Activated CD4-positive, alpha-beta T cell treated with anti-CD3 and anti-CD28 coated beads, Interleukin-2, amount 50 U/mL, for 4 hours (primary cell): ENCODE measurements at places on chromosomes 3 and 15.
A peak's percentile ranks its signal among the peaks of the same experiment; 100 is the strongest.

GRCh38 chr15:63630036-63630751 lies 33.0 kb downstream of the FBXL22 start:
- no peak for DNase-seq

DNA sequence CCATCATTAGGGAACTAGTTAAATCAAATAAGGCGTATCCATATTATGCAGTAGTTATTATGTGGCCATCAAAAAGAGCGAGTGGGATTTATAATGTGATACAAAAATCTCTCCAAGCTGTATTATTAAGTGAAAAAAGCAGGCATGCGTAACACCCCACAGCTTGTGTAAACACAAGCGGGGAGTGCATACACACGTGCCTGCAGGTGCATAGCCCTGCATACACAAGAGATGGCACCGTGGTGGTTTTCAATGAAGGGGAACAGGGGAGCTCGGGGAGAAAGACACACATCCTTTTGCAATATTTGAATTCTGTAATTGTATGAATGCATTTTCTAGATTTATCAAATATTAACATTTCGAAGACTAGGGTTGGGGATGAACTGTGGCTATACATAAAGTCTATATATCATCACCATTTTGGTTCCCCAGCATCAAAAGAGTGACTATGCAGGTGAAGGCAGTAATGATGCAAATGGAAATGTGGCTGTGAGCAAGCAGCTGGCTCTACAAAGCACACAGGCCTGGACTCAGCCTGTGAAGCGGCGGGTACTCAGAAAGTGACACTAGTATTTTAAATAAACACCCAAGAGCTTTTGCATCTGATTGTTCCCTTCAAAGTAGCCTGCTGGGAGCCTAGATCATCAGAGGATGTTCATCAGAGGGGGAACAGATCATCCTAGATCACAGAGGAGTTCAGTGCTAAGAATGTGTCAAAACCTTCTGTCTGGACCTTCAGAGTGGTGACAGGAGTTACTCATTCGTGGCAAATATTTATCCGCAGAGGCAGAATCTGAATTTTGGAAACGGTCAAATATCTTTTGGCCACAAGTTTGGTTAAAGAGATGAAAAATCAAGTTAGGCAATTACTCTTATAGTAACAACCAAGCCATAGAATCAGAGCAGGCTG lies 9.4 kb upstream of the KIF7 start:
- DNase-seq, result no peak

GRCh38 chr3:33131331-33132018 lies 17.7 kb downstream of the CRTAP start:
- DNase-seq, result no peak

GRCh38 chr3:115227461-115227860 lies 80.4 kb upstream of the ZBTB20 start:
- no peak for DNase-seq

DNA sequence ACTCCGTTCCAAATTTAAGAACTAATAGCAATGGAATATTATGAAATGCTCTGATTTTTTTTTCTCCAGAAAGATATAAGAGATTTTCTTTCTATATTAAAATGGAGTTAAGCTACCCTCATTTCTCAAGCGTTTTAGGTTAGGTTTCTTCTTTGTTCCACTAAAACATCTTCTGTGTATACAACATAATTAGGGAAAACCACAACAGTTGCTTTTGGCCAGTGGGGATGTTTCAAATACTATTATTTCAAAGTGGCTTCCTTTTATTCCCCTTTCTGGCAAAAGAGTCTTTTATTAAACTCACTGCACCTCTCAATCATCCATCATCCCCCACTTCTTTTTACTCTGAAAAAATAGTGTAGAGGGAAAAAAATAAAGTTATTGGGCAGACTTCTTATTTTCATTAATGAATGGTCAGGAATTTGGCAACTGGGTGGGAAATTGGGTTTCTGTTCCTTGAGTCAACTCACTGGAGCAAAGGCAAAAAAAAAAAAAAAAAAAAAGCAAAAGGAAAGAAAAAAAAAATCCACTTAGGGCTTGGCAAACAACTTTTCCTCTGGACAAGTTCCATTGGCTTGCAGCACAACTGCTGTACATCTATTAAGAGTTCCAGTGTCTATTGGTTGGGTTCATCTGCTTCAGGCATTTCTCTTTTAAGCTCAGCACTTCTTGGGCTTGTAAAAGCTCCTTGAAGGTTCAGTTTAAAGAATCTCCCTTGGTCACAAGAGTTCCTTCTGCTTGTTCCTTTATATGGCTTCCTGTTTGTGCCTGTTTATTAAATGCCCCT lies 963.4 kb downstream of the ROBO1 start:
- no peak for DNase-seq

DNA sequence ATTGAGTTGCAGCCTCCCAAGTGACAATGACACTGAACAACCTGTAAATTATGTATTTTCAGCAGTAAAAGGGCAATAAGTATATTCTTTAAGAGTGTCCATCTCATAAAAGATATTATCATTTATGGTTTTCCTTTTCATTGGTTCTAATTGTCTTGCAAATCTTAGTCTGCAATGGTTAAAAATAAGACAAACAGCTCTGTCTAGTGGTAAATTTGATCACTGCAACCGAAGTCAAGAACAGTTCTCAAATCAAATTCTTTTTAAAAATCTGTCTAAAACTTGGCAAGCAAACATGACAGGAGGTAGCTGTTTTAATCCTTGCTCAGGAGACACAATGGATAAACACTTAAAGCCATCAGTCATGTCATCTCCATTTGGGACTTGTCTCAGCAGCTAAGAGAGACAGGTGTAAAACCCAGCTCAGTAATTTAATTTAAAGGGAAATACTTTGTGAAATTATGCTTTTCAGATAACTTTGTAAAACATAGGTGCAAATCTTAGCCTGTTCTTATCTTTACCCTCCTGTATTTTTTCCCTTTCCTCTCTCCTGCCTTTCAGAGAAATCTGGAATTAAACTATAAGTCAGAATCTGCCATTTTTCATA lies 150.3 kb upstream of the ARHGEF26 start:
- no peak for DNase-seq

GRCh38 chr3:99646107-99646435 lies 7.7 kb downstream of the COL8A1 start:
- no peak for DNase-seq

DNA sequence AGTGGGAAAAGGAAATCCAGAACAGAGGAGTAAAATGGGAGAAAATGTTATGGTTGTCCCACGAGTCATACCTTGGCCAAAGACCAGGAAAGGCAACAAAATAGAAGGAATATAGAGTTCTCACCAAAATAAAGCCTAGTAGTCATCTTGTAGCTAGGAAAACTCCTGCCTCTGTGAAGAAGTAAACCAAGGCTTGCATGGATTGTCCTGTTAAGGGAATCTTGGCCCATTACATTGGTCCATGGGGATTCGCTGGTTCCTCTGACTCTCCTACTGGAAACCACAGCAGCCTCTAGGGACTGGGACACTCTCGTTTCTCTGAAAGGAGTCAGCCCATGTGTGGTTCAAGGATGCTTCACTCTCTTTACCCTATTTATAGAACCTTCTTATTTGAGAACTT lies 62.9 kb upstream of the FNDC3B start:
- DNase-seq, result no peak

GRCh38 chr3:191753196-191753595 lies 292.2 kb downstream of the PYDC2 start:
- DNase-seq, result no peak

- no peak for DNase-seq
Observed at GRCh38 chr15:62941699-62942098, 100.8 kb upstream of the TPM1 start.

DNA sequence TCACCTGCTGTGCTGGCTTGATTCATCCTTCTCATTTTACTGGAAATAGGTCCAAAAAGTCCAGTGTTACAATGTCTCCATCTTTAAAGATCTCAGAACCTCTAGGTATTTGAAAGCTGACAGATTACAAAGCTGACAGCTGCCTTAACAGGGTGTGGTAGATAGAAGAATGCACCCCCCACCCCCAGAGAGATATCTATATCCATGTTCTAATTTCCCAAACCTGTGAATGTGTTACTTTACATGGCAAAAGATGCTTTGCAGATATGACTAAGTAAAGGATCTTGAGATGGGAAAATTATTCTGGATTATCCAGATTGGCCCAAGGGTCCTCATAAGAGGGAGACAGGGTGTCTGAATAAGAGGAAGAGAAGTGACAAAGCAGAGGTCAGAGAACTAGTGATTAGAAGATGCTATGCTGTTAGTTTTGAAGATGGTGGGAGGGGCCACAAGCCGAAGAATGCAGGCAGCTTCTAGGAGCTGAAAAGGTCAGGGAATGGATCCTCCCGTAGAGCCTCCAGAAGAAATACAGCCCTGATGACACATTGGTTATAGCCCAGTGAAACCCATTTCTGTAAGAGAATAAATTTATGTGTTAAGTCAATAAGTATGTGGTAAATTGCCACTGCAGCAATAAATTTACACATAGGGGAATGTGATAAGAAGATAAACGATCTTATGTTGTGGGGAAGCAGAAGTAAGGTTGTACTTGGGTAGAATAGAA lies 21.5 kb upstream of the FSTL1 start:
- no peak for DNase-seq

GRCh38 chr15:68656438-68656739 lies 77.6 kb downstream of the CORO2B start:
- no peak for DNase-seq

DNA sequence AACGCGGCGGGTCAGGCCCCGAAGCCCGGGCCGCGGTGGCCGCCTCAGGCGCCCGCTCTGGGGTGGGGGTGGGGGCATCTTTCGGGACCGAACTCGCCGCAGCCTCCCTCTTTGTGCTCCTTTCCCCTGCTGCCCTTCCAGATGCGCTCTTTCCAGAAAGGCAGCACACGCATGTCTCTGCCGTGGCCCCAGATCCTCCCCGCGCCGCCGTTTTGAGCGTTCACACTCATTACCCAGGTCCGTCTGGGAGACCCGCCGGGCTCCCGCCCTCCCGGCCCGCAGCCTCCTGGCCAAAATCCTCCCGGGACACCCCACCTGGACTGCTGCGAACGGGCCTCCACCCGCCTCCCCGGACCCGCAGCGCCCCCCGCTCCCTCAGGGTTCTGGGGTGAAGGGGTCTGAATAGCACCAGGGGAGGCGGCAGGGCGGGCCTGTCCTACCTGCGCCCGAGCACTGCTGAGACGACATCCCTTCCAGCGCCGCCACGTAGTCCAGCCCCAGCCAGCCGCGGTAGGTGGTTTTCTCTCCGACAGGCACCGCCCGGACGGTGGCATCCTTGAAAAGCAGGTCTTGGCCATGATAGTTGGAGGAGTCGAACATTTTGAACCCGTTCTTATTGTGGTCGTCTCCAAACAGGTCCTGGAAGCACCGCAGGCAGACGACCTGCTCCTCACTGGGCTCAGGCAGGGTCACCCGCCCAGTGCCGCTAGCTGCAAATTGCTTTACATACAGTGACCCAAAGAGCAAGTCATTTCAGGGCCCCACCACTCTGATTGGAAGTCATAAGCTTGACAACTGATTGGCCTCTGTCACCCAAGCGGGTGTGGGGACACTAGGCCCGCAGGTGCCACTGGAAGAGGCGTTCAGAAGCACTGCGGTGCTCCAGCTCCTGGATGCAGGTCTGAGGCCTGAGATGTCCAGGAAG lies 25.9 kb downstream of the MELTF start:
- peak; percentile 22 for DNase-seq

DNA sequence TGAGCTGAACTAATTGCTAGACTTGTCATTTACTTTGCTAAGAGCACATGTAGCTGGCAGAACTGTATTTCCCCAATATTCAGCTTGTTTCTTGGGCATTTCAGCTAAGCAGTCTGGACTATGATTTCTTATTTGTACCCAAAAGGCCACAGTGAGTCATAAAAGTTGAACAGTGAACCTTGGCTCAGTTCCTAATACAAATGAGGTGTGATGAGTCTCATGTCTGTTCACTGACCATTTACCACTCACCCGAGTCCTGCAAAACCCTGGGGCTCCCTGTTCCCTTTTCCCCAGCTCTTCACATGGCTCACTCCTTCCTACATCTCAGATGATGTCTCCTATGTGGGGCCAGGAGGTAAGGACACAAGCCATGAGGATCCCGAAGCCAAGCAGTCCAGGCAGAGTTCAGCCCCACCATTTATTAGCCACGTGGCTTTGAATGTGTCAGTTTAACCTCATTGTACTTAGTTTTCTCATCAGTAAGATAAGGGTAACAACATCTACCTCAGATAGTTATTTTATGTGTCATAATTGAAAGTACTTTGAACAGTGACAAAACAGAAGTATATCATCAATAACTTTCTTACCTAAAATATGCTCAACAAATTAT lies 239.3 kb downstream of the IL5RA start:
- DNase-seq, result no peak

DNA sequence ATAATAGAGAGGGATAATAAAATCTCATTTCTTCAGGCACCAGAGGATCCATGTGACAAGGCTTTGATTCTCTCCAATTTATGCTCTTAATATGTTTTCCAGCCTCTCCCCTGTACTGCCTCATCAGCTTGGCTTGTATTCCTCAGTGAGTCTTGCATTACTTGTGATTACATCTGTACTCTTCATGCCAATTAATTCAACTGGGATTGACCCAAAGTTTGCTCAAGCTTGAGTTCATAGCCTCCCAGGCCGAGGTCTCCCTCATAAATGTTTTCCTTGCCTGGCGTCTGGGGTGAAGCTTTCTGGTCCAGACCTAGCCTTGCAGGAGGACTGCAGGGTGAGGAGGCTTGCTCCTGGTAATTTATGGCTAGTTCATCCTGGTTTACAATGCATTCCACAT lies 146.9 kb downstream of the CHST2 start:
- no peak for DNase-seq

GRCh38 chr3:181358562-181358961 lies 353.2 kb upstream of the SOX2 start:
- no peak for DNase-seq

DNA sequence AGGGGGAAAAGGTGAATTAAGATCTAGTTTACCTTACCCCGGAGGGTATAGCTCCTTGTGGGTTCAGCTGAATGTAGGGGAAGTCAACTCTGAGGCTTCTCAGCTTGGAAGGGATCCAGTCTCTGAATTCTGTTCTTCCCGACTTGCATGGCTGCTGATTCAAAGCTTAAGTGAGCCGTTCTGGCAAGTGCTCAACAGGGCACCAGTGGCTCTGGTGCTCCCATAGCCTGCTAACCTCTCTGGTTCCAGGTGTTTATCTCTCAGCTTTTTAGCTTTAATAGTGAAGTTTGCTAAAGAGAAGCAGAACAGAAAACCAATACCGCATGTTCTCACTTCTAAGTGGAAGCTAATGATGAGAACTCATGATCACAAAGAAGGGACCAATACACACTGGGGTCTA lies 46.3 kb upstream of the RBP1 start:
- DNase-seq, result no peak

DNA sequence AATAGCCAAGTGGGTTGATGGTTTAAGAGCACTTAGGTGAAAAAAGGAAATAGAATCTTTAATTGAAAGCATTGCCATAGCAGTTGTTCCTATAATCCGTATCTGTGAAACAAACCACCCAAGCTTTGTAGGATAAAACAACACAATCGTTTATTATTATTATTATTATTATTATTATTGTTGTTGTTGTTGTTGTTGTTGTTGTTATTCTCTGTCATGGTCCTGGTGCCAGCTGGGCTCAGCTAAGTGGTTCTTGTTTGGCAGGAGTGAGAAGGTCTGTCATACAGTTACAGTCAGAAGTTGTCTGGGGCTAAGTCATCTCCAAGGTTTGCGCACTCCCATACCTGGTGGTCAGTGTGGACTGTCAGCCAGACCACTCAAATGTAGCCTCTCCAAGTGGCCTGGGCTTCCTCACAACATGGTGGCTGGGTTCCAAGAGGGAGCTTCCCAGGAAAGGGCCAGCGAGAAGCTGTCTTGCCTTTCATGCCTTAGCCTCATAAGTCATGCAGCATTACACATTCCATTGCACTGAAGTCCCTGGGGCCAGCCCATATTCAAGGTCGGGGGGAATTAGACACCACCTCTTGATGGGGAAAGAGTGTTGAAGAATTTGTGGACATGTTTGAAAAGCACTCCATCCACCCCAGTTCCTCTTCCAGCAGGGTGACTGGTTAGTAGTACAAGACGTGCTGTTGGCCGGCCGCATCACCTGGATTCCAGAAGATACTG lies 54.3 kb upstream of the FGD5 start:
- DNase-seq, result no peak
